ENCODE measurements at places on chromosomes 4 and X. TPM values are rescaled to one million over a fixed set of nuclear protein-coding genes. Genes with fewer than 3 reads are reported as not detected.

TEX13B gene
- not detected for total RNA-seq

CXorf49 gene
- not detected for total RNA-seq

SOD3 gene
- 143 TPM for total RNA-seq

GPAT3 gene
- 14.1 TPM for total RNA-seq

TMEM31 gene
- total RNA-seq = not detected

Data from smooth muscle cell of the pulmonary artery (primary cell).